ENCODE measurements at places on chromosomes 1 and 21.

- no peak for DNase-seq
Observed at GRCh38 chr1:64043976-64044375, 159.4 kb upstream of the UBE2U start.

- no peak for DNase-seq
Observed at GRCh38 chr1:223810586-223810985, 35.2 kb downstream of the TP53BP2 start.

- DNase-seq, result no peak
Observed at GRCh38 chr1:162710345-162710744, 78.1 kb downstream of the DDR2 start.

GRCh38 chr21:42565206-42565810 is 51.7 kb downstream of the SLC37A1 start:
- DNase-seq, result no peak

Data from occipital lobe (tissue), 3 donors.